HS-5 (cell line): ENCODE measurements at places on chromosomes 2 and 18.

DNA sequence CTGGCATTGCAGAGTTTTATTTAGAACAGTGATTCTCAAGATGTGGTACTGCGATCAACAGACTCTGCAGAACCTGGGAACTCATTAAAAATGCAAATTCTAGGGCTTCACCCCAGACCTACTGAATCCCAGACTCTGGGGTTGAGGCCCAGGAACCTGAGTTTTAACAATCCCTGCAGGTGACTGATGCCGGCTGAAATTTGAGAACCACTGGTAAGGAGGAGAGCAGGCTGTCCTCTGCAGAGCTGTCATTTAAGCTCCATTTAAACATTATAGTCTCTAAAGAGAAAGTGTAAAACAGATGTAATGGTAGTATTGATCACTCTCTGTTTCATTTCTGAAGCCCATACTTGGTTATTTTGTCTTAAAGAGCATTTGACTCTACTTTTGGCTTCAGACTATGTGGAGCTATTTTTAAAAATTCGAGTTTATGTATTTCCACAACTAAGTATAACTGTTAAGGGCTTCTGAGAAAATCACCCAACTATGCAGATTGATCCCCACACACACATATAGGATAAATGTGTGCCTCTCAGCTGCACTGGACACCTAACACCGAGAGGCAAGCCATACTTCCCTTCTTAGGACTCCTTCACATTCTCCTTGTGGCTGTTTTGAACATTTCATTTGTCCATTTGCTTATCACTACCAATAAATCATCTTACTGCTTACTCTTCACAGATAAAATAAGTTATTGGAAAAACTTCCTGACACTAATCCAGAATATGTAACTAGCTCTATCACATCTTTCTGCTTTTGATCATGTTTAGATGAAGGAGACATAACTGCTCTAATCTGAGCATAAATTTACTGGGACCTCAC lies 487.5 kb downstream of the DLGAP1 start:
- no peak for DNase-seq

GRCh38 chr2:231450548-231450989 lies 13.7 kb downstream of the NCL start:
- no peak for DNase-seq

DNA sequence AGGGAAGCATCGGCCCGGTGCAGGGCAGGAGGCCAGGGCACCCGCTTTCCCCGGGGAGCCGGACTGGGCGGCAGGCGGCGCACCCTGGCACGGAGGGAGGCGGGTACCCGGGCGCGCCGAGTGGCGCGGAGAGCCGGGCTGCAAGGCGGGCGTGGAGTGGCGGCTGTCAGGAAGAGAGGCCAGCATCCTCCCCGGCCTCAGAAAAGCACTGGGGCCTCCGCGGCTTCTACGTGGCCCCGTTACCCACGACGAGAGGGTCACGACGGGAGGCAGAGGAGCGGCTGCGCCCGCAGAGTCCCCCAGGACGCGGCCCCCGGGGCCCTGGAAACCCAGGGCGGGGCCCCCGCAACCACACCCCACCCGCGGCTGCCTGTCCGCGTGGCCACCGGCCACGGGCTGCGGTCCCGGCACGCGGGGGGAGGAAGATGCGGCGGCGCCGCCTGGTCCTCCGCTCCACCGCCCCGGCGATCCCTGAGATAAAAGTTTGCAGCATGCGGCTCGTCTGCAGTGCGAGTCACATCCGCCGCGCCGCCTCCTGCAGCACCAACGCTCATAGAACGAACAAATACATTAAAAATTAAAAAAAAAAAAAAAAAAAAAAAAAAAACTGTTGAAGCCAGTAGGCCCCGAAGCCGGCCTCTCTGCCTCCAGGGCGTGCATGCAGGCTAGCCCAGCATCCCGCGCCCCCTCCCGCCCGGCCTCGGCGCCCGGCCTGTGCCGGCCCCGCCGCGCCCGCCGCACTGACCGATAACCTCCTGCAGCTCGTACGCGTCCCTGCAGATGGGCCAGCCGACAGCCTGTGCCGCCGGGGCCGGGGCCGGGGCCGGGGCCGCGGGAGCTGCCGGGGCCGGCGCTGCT lies 683 bp downstream of the STK39 start:
- no peak for DNase-seq

- no peak for DNase-seq
Observed at GRCh38 chr2:126753501-126754212, 97.7 kb downstream of the GYPC start.

- no peak for DNase-seq
Observed at GRCh38 chr18:55552526-55553189, 35.3 kb downstream of the TCF4 start.
